ENCODE measurements at places on chromosomes 13 and 19. TPM values are rescaled to one million over a fixed set of nuclear protein-coding genes. Genes with fewer than 3 reads are reported as not detected.

- no peak for DNase-seq
Observed at GRCh38 chr19:2327773-2328400, 499 bp downstream of the LSM7 start.

GRCh38 chr13:91632086-91632485, 233.7 kb downstream of the GPC5 start:
- DNase-seq: no peak

LRRC4B gene
- polyA plus RNA-seq: 5.8 TPM

LGALS14 gene
- not detected for polyA plus RNA-seq

- no peak for DNase-seq
Observed at GRCh38 chr19:58277748-58278540, 811 bp upstream of the ZNF8 start.
